ENCODE measurements at places on chromosomes 3 and 15.
A peak's percentile ranks its signal among the peaks of the same experiment; 100 is the strongest.

DNA sequence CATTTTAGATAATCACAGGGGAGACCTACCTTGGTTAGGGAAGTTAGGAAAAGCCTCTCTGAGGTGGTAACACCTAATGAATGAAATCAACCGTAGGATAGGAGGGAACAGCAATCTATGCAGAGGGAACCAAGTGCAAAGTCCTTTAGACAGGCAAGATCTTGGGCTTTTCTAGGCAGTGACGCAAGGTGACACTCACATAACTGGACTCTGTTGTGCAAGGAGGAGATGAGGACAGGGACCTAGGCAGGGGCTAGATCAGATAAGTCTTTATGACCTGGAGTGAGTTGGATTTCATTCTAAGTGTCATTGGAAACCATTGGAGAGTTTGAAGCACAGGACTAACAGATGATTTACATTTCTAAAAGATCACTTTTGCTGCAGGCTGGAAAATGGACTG is 4.6 kb upstream of the LMOD3 start:
- DNase-seq, result no peak

GRCh38 chr3:151777880-151778279 is 36.0 kb upstream of the AADAC start:
- DNase-seq, result no peak

DNA sequence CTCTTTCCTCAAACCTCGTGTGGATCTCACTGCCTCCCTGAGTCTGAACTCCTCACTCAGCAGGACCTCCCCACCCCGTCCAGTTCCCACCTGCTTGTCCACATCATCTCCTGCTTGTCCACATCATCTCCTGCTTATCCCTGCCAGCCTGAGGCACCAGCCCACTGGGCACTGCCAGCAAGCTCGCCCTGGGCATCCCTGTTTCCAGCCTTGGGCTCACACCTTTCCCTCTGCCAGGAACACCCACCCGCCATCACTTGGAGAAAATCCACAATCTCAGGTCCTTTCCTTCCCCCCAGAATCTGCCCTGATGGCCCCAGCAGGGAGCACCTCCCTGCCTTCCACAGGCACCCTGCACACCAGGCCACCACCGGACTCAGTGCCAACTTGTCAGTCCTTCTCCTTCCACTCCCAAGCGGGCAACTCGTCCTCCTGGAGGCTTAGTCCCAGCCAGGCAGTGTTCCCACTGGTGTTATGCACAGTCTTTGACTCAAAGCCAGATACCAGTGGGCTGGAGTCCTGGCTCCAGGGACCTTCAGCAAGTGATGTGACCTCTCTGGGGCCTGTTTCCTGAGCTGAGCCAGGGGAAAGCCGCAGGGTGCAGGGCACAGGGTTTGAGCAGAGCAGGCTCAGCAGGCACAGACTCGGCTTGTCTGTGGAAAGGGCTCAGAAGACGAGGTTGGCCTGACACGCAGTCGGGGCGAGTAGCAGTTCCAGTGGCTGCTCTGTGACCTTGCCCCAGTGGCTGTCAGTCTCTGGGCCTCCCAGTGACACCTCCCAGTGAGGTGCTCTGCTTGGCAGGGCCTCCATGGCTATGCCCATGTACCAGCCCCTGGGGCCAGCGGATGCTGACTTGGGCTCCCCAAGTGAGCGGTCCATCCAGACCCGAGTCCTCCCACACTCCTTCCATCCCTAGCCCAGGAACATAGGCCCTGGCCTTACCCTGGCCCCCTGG is 9.5 kb upstream of the MESP2 start:
- no peak for DNase-seq

- DNase-seq, result no peak
Observed at GRCh38 chr15:39510001-39510701, 70.7 kb upstream of the THBS1 start.

- DNase-seq, result no peak
Observed at GRCh38 chr15:43219929-43220928, 589 bp downstream of the EPB42 start.

GRCh38 chr15:41967506-41968206 is 4.7 kb downstream of the EHD4 start:
- DNase-seq, result peak; percentile 31

- peak; percentile 42 for DNase-seq
Observed at GRCh38 chr15:90286678-90287077, 21.2 kb downstream of the NGRN start.

- peak; percentile 90 for DNase-seq
Observed at GRCh38 chr3:120425572-120426250, 25.1 kb downstream of the FSTL1 start.

DNA sequence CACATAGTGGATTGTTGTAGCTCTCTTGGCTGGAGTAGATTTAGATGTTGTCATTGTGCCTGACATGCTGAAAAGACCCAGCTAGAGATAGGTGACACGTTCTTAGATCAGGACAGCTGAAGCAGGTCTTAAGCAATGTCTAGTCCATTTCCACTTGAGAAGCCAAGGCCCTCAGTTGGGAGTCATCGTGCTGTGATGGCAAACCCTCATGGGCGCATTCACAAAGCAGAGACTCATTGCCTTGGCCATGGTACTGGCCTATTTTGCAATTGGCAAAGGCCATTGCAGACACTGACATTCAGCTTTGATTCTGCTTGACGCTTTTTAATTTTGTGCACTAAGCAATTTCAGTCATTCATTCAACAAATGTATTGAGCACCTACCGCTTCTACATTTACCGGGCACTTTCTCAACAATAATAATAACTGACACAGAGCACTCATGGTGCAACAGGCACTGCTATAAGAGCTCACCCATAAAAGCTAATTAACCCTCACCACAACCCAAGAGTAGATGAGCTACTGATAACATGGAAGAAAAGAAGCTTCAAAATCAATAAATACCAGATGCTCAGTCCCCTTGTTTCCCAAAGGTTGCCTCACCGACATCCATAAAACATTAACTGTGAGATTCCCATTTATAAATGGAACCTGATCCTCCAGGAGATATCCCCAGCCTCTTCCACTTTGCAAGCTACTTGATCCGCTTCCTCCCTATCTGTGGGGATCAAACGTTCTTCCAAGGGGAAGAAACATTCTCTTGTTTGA is 200.1 kb downstream of the TLE3 start:
- DNase-seq, result no peak

DNA sequence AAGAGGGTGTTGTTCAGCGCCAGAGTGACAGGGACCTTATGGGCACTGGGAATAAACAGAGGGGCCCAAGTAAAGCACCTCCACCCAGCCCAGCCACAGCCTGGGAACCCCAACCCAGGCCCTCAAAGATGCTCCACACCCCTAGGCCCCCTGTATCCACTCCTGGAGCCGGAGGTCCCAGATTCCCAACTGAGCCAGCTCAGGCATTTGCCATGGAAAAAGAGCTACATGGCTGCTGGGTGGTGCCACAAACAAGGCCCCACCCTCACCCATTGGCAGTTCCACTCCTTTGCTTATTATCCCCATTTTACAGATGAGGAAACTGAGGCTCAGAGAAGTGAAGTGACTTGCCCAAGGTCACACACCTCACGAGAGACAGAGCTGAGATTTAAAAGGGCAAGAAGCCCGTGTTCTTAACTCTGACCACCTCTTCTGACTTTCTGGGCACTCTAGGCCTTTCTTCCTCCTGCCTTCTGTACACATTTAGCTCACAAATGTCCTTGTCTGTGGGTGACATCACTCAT is 16.9 kb downstream of the ANPEP start:
- DNase-seq, result no peak

DNA sequence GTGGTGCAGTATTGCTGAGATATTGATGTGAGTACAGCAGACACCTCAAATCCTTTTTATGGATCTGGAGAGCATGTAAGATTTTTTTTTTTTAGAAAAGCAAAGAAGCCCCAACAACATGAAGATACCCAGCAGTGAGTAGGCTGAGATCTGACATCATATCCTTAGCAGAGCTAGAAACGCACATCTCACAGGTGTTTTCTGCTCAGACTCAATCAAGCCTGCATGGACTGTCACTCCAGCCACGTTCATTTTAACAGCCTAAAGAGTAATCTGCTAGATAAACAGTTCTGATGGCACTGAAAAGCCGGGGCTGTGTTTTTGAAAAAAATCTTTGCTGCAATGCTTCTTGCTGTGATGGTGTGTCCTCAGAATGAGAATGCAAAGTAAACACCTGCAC is 544.2 kb downstream of the FGF12 start:
- no peak for DNase-seq
